ENCODE measurements at places on chromosomes 2 and 18.

DNA sequence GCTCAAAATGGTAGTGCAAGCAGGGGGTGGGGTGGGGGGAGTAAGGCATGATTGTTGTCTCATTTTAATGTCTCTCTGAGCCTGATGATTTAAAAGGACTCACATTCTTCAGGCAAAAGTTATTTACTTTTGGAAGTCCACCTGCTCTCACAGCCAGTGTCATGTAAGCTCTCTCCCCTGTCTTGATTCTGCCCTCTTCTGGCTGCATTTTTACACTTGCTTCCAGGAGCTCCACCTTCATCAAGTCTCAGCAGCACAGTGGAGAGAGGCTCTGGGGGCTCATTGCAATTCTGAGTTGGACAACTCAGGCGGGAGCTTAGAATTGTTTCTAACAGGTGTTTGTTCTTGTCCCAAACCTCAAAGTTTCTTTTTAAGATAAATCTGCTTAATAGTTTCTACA is 39.2 kb downstream of the GNAL start:
- no peak for DNase-seq

DNA sequence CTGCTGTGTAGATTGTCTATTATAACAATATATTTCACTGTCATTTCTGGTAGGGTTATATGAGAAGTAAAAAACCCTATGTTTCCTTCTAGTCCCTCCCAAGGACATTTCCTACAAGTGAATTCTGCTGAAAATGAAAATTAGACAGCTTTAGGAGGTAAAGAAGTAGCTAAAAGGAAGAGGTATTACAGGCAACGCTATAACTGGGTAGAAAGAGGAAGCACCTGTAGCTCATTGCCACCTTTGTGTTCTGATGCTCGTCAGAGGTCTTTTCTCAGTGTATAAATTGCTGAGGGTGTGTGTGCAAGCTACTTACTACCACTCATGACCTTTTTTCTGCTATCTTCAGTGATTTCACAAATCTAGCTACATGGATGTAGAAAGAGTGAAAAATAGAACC is 1.4 kb downstream of the DNAJC10 start:
- DNase-seq: peak; percentile 2

DNA sequence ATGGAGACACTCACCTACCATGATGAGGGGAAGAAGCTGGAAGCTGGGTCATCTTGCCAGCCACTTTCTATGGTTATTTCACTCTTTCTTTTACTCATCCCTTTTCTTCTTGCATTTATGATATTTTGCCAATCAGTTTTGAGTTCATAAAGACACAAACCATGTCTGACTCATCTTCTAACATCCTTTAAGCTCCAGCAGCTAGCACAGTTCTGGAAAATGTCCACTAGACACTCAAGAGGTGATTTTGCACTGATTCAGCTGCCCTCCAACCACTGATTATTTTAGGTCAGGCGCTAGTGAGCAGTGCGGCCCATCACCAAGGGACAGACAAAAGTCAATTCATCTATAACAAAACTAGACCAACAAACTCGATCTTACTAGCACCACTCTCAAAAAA is 537.1 kb upstream of the ID2 start:
- DNase-seq: no peak

- no peak for DNase-seq
Measured at GRCh38 chr2:170577356-170577755, 137.8 kb upstream of the SP5 start.

DNA sequence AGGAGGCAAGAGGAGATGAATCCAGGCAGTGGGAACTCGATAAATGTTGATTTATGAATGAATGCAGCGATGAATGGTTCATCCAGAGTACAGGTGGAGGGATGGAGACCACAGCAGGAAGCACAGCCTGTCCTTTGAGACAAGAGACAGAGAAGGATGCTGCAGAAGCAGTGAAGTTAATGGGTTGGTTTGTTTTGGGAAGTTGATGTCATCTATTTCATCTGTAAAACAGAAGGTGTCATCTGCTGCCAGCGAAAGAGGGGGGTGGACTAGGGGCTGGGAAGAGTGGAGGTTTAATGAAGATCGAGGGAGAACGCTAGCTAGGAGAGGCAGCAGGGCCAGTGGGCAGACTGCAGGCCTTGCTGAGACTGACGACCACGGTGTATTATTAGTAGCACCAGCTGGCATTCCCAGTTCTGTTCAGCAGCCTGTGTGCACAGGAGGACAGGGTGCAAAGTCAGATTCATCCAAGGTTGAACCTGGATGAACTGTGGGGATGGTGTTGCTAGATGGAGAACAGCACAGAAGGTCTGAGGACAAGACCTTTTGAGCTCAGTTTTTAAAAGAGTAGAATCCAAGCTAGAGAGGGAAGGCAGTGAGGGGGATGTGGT is 120.3 kb upstream of the CAPN13 start:
- DNase-seq: no peak
